ENCODE measurements at places on chromosomes 6 and 20.

- DNase-seq, result no peak
Measured at GRCh38 chr20:55009066-55009465, 533.7 kb downstream of the DOK5 start.

DNA sequence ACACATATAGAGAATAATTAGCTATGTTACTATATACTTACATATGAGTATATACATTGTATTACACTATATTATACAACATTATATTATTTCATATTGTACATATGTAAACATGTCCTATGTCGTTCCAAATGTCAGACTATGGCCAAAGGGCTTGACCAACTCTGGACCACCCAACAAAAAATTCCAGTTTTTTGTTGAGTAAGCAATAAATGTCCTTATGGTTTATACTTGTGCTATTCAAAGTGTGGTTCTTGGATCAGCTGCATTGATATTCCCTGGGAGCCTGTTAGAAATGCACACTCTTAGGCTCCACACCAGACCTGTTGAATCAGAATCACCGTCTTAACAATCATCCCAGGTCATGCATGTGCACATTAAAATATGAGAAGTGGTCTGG, 225.4 kb upstream of the ZFP64 start:
- no peak for DNase-seq

DNA sequence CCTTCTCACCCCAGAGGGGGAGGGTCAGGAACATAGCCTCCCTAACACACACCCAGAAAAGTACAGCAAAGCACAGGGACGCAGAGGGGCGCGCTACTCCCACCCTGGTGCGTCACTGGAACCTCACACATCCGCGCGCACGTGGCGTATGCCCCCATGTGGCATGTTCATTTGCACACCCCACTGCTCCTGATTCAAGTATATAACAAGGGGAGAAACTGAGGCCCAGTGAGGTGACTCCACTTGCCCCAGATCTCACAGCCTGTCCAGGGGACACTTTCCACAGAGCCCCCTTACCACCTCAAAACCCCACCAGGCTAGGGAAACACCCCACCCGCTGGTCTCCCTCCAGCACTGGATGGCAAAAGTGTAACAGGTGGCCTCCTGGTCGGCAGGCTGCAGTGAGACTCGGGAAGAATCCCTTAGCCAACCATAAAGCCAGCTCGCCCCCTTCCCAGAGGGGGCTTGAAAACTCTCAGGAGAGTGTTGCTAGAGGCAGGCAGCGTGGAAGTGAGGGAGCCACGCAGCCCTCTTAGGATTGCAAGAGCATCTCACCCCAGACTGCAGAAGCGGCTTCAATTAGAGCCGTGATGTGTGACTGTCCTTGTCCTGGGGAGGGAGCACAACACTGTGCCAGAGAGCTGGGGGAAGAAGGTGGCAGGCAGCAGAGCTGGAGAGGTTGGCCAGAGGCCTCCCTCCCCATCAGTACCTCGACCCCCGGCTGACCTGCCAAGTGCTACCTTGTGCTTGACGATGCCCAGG, at the start of gene GRM4:
GRM4 (minus strand) TSS at position 67 of the 762 bp plus-strand sequence. CDS start 12,591 bp downstream, outside the sequence.
- no peak for DNase-seq

GRCh38 chr6:26347699-26348098, 17.3 kb upstream of the BTN3A2 start:
- DNase-seq, result no peak

- no peak for DNase-seq
Measured at GRCh38 chr6:142384519-142385254, 82.9 kb downstream of the ADGRG6 start.

DNA sequence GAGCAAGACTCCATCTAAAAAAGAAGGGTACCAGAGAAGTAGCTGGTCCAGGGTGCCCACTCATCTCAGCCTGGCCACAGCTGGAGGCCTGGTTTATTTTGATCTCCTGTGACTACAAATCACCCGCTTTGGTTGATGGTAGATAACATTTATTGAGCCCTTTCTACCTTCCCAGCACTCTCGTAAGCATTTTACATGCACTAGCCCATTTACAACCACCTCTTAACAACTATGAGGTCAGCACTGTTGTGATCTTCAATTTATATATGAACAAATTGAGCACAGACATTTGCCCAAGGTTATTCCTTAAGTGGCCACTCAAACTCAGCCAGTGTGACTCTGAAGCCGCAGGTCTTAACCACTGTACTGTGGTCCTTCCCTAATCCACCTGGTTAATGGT, 104.7 kb downstream of the EPM2A start:
- no peak for DNase-seq

DNA sequence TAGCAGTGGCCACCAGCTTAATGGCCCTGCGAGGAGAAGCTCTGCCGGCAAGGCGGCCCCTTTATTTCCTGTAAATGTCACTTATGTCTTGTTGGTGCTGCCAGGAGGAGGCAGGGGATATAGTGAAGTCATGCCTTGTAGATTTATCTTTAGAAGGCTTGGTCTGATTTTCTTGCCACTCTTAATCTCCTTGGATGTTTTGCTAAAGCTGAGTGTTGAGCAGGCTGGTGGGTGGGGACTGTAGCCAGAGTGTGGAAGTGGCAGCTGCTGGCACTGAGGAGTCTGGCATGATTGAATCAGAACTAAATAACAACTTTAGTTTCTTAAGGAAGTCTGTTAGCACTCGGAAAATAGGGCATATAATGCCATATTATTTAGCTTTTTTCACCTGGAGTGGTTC, 77.9 kb downstream of the PHF20 start:
- no peak for DNase-seq

- no peak for DNase-seq
Measured at GRCh38 chr6:18183766-18184165, 28.5 kb downstream of the KDM1B start.
